Right hindlimb (tissue), 1 donor: ENCODE measurements at places on chromosomes 3 and 15.

GRCh38 chr3:184335291-184335660 is 2.1 kb upstream of the FAM131A start:
- no peak for DNase-seq

DNA sequence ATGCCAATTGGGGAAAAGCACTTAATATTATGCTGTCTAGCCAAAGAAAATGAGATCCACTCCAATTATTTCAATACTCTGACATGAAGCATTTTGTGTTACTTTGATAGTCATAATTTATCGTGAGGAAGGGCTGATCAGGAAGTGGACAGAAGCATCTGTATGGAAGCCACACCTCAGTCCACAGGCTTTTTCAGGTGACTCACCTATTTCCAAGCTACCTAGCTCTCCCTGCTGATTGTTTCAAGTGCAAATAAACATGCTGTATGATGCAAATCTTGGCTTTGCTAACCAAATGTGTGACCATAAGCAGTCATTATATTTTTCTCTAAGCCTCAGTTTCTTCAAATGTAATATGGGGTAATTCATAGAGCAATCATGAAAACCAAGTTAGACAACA is 30.8 kb upstream of the CPB1 start:
- no peak for DNase-seq

- DNase-seq: no peak
These were observed 380.4 kb downstream of the ROBO2 start for GRCh38 chr3:77420336-77420735.

DNA sequence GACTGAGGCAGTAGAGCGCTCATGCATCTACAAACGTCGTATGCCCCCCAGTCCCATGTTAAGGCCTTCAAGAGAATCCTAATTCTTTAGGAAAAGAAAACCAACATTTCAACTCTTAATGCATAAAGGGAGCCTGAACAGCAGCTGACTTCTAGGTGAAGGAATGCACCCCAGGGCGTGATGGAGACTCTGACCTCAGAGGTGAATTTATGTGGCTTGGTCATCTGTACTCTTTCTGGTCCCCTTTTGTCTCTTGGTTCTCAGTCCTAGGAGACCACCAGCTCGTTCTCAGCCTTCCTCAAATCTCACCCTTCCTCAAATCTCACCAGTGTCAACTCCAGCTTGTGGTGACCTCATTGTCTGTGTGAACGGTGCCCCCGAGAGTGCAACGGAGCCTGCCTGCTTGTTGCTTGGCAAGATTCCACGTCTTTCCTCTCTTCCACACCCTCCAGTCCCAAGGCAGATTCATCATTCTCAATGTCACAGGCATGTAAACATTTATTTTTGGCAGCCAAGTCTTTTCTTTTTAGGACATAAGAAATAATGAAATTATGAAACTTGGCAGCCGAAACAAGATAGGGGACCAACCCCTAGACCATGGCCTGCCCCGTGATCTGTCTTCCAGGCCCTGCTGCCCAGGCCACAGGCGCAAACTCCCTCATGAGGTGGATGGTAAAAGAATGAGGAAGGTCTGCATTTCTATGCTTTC is 166.2 kb downstream of the ADAMTS17 start:
- no peak for DNase-seq

DNA sequence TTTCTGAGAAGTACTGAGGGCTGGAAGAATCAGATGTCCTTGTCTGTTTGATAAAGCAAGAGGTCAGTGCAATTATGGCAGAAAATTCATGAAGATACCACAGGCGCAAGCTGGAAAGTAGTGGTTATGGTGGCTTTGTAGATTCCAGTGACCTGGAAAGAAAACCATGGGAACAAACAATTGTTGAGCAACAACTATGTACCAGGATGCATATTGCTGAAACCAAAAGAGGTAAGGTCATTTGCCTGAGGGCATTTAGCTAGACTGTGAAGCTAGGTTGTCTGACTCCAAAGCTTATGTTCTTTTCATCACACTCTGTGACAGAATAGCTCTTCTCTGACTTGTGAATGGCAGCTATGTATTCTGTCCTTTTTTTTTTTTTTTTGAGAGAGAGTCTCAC is 74.0 kb downstream of the B3GALNT1 start:
- no peak for DNase-seq

- no peak for DNase-seq
These were observed 42.5 kb upstream of the SNRK start for GRCh38 chr3:43243590-43244587.

- no peak for DNase-seq
These were observed 4.1 kb downstream of the OR4F6 start for GRCh38 chr15:101807345-101807945.

DNA sequence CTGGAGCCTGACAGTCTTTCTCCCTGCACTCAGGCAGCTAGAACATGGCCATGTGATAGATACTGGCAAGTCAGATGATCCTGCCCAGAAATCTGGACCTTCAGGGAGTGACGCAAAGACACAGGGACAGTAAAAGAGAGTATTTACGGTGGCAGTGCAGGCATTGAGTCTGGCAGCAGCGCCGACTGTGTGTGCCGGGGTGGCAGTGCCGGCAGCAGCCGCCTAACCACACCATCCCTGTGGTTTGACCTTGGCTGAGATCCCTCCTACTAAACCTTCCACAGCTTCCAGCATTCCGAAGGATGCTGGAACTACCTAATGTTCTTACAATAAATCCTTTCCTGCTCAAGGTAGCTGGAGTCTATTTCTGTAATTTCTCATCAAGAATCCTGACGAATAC is 4.6 kb upstream of the TSPAN3 start:
- DNase-seq: no peak

DNA sequence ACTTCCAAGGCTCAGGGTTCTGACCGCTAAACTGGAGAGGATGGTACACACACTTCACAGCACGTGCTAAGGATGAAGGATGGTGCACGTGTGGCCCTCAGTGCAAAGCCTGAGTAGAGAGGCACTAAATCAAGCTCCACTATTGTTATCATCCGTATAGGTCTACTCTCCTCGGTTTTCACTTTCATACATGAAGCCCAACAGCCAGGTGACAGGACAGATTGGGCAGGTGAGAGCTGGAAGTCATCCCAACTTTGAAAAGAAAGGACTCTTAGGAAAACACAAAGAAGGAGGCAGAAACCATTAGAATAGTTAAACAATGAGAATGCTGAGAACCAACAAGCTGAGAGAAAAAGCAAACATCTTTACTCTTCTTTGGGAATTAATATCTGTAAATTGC is 21.1 kb downstream of the MAGI1 start:
- DNase-seq: no peak

- peak; percentile 87 for DNase-seq
These were observed 23.5 kb upstream of the LRTM1 start for GRCh38 chr3:54951405-54951804.

DNA sequence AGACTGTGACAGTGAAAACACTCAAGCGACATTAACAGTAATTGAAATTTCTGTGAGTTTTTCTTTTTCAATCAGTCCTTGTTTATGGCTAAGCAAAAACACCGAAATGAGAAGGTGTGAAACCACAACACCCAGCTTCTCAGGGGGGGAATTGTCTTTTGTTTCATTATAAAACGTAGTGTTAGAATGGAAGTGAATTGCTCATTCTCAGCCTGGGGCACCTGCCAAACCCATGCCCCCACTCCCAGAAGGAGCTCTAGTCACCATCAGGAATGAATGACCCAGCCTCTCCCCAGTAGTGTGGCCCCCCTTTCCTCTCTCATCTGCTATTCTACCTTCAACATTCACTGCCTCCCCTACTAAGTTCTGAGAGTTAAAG is 185.8 kb upstream of the CFAP20DC start:
- DNase-seq: no peak

GRCh38 chr15:61169904-61170695 is 59.0 kb downstream of the RORA start:
- no peak for DNase-seq

DNA sequence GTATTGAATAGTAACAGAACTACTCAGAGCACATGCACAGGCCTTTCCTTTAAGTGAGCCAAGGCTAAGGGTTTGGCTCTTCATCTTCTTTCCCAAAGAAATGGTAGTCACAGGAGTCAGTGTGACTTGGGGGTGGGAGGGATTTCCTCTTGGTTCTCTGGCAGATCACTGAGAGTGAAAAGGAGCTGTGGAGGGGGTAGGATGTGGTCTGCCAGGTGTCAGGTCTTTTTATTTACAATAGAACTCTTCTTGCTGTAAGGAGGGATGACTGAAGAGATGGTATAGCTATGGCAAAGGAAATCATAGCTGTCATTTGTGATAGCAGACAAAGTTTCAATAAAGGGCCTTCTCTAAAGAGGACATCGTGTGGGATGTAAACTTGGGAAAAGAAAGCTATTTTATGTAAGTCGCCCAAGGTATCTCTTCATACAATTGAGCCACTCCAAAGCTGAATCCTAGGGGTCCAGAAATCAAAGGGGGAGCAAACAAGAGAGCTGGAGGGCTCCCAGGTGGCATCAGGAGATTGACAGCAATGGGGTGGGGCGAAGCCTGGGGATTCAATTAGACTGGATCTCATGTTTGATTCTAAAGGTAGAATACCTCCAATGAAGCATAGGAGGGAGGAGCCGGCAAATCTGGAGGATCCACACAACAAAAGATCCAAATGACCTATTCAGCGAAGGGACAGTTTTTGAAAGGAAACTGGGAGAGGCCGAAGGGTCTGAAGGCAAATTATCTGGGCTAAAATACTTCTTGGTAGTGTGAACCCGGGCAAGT is 20.0 kb upstream of the CHD2 start:
- no peak for DNase-seq

GRCh38 chr3:144109944-144110343 is 138.3 kb downstream of the DIPK2A start:
- no peak for DNase-seq

- no peak for DNase-seq
These were observed 10.6 kb downstream of the IREB2 start for GRCh38 chr15:78448441-78449219.

DNA sequence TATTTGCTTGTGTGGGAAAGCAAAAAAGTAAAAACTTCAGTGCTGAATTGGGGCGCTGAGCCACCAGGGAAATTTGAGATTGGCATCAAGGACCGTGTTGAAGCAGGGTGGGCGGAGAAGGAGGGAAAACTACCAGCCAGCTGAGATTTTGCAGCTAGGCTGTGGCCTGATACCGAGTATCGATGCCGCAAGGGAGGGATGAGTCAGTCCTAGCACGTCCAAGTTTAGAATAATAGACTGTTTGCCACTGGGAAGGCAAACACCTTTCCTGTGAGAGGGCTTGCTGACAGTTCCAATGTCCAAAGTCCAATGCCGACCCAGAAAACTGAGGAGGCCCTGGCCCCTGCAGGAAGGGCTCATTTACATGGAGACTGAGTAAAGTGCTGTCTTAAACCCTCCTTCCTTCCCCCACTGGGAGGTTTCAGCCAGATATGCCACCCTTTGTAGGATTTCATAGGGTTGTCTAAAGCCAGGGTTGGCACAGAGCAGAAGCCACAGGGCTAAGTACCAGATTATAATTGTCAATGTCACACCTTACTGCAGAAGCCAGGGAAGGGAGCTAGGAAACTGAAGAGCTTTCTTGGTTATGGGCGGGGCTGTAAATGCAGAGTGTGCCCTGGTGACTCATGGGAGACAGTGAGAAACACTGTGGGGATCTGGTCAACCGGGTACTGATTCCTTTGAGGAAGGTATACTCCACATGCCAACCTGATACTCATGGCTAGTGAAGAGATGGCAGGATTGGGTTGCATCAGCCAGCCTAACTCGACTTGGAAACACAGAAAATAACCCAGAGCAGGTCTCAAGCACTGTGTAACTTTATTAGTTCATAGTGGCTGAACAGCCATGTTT is 28.4 kb upstream of the PIK3CB start:
- no peak for DNase-seq

- DNase-seq: no peak
These were observed 45.1 kb downstream of the HMCES start for GRCh38 chr3:129323651-129324294.

GRCh38 chr3:64143409-64144130 is 81.7 kb downstream of the PRICKLE2 start:
- DNase-seq: no peak

- peak; percentile 27 for DNase-seq
These were observed 27.0 kb downstream of the SHQ1 start for GRCh38 chr3:72821161-72821781.

DNA sequence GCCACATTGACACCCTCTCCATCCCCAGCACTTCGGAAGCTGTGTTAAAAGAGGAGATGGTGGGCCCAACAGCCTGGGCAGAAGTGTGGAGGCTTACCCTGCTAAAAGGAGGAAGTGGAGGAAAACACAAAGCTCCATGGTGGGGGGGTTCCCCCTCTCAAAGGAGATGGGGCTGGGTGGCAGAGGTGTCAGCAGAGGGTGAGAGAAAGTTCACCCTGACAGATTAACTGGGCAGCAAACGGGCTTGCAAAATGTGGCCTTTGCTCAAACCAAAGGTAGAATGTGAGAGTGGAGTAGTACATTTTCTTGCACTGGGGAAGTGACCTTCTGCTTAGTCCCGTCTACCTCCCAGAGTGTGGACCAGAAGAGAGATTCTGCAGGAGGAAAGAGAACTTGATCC is 44.7 kb downstream of the MYO1E start:
- DNase-seq: no peak

- DNase-seq: no peak
These were observed 54.0 kb upstream of the CHMP2B start for GRCh38 chr3:87173071-87173470.

DNA sequence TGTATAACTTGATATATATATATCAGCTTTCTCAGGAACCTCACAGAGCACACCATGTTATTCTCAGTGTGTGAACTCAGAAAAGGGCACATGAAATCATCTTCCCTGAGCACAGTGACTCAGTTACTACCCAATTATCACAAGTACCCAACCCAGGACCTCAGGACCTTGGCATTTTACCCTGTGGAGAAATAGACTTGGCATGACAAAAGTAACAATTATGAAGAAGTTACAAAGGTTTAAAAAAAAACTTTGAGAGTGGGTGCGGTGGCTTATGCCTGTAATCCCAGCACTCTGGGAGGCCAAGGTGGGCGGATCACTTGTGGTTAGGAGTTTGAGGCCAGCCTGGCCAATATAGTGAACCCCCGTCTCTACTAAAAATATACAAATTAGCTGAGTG is 52.4 kb downstream of the ONECUT1 start:
- no peak for DNase-seq

GRCh38 chr3:49110780-49111179 is 6.2 kb upstream of the QARS1 start:
- no peak for DNase-seq

DNA sequence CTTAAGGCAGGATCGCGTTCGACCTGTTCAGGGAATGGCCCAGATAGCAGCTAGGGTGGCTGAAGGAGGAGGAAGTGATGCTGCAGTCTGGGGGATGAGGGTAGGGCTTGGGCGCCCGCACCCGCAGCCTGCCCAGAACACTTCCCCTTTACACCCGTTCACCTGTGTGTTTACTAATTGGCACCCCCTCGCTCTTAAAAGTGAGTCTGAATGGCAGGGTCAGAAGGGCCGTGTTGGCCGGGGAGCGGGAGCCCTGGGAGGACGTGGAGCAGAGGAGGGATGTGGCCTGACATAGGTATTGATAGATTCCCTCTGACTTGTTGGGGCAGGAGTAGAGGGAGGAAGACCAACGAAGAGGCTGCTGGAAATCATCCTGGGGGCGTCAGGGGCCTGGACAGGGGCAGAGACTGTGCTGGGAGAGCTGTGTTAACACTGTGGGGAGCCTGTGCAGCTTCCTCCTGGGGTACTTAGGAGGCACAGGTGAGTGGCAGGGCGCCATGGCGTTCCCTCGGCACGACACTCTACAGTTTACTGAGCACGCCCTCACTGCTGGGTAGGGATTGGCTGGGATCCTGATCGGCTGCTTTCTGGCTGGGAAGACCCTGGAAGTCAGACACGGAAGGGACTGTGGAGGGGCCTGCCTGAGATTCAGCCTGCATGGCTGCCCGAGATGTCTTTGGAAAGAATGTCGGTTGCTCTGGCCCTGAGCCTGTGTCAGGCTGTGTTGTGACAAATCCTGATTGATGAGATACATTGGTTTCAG is 51.7 kb downstream of the SLC6A6 start:
- peak; percentile 57 for DNase-seq
